ENCODE measurements at places on chromosomes 3 and 15.
A peak's percentile ranks its signal among the peaks of the same experiment; 100 is the strongest.

DNA sequence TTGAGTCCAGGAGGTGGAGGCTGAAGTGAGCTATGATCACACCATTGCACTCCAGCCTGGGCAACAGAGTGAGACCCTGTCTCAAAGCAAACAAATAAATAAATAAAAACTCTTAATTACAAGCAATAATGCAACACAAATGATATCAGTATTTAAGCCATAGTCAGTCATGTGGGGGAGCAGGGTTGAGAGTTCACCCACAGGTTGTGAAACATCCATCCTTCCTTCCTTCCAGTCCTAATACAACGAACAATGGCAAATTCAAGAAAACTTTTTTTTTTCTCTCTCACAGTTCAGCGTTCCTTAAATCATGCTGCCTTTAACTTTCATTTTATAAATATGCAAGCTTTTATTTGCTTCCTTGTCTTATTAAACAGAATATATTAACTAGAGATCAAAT lies 24.1 kb downstream of the ZNF592 start:
- no peak for DNase-seq

DNA sequence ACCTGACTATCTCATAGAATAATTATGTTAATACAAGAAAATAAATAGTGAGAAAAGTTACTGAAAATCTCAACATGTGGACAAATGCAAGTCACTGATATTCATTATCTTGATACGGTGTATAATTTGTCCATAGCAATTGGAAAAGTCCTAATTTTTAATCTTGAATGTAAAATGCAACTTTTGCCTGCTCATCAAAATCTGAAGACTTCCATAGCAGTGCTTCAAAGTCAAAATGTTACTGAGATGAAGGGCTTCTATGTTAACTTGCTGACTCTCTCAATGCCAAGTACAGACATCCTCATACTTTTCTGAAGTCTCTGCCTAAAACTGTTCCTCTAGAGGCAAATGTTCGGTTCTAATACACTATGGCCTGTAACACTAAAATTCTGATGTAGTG lies 1300.1 kb upstream of the EPHA6 start:
- DNase-seq = no peak

DNA sequence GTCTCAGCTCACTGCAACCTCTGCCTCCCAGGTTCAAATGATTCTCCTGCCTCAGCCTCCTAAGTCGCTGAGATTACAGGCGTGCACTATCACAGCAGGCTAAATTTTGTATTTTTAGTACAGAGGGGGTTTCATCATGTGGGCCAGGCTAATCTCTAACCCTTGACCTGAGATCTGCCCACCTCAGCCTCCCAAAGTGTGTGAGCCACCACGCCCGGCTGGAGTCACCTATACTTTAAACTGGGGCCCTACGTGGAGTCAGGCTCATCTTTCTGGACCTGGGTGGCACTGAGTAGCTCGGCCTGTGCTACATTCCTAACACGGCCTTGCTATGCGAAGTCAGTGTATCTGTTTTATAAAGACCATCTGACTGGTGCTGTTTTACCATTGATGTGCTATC lies 5.8 kb downstream of the GPR171 start:
- DNase-seq = no peak

DNA sequence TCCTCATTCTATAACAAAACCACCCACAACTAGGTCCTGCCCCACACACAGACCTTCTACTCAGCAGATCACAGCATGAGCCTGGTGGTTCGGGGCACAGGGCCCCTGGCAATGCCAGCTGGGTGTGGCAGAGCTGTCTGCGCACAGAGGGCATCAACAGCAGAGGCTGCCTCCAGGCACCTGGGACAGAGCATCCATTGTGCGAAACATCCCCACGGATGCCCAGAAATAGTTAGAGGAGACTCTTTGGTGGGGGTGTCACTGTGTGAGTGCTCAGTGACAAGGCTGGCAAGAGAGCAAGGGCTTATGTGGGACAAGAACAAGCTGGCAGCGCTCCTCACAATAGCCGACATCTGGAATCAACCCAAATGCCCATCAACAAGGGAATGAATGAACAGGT lies 487.4 kb upstream of the PROK2 start:
- DNase-seq = no peak

DNA sequence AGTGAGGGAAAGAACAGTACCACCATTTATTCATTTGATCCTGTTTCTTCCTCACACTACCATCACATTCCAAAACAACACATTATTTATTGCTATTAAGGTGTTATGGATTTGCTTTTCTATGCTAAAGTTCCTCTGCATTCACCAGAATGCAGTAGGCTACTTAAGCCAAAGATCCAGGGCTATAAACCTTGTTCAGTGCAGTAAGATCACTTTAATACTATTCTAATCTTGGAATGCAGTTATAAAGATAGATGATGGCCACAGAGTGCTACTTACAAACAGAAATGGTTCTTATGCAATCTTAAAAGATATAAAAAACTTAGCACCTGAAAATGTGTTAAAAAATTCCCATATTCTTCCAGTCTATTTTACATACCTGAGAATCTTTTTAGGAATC lies 107.5 kb upstream of the TSPAN3 start:
- DNase-seq = no peak

DNA sequence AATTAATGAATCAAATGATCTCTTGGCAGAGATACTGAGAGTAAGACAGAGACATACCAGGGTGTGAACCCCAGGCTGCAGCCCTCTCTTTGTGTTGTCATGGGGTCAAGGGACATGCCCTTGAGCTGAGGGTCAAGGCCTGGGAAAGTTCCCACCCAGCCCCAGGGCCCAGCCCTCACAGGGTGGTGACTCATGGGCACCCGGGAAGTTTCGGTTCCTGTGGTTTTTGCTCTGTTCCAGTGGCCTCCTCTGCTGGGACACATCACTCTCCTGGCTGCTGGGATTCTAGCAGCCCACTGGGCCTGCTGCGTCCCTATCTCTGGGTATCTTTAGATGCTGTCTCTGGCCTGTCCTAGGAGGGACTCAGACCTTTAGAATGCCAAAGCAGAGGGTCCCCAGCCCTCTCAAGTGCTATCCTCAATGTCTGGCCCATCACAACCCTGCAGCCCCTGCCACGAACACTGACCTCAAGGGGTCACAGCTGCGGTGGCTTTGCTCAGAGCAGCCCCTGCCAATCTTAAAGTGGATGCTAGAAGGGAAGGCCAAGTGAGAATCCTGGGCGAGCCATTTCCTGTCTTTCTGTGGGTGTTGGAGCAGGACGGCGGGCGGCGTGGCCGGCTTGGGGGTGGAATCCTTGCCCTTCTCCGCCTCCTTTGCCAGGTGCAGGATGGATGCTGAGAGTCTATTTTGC lies 148.4 kb upstream of the TLE3 start:
- DNase-seq = no peak

GRCh38 chr3:58041182-58041825 lies 33.1 kb downstream of the FLNB start:
- DNase-seq = no peak

- no peak for DNase-seq
These were observed 27.7 kb downstream of the PTX3 start for GRCh38 chr3:157464321-157464720.

GRCh38 chr15:29819979-29820378 lies 2.3 kb downstream of the TJP1 start:
- no peak for DNase-seq

GRCh38 chr15:37877851-37878741 lies 56.3 kb upstream of the TMCO5A start:
- DNase-seq = no peak

DNA sequence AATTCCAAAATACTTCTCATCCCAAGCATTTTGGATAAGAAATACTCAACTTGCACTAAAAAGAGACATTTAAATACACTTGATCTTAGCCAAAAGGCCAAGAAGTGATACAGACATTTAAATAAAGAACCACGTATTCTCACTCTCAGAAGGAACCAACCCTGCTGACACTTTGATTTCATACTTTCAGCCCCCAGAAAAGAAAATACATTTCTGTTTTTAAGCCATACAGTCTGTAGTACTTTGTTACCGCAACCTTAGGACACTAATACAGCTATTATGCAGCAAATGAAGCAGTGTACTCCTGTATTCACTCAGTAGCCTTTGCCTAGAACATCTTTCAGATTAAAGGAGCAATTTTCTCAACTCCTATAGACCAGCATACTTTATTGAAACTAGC lies 86.7 kb downstream of the TBC1D5 start:
- DNase-seq = no peak

DNA sequence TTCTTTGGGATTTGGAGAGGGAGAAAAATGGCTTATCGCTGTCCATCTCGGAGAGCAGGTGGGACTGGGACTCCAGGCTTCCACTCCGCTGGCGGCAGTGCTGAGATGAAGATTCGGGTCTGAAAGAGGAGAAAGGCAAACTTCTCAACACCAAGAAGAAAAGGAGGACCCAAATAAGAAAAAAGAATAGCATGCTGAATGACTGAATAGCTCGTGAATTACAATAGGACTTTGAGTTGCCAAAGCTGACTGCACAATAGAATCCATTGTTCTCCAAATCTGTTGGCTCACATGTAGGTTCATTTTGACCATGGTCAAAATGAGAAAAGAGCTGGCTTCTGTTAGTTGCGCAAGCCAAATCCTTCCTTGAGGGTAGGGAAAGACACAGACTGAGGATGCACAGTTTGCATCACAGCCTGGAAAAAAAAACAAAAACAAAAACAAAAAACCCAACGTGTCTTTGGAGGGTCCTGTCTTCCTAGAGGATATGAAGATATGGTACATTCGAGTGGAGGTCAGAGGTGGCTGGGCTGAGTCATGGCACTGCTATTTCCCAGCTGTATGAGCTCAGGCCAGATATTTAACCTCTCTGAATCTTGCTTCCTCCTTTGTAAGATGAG lies 59.3 kb upstream of the LMOD3 start:
- DNase-seq = no peak

- no peak for DNase-seq
These were observed 169.1 kb upstream of the TSPAN3 start for GRCh38 chr15:77239882-77240608.

DNA sequence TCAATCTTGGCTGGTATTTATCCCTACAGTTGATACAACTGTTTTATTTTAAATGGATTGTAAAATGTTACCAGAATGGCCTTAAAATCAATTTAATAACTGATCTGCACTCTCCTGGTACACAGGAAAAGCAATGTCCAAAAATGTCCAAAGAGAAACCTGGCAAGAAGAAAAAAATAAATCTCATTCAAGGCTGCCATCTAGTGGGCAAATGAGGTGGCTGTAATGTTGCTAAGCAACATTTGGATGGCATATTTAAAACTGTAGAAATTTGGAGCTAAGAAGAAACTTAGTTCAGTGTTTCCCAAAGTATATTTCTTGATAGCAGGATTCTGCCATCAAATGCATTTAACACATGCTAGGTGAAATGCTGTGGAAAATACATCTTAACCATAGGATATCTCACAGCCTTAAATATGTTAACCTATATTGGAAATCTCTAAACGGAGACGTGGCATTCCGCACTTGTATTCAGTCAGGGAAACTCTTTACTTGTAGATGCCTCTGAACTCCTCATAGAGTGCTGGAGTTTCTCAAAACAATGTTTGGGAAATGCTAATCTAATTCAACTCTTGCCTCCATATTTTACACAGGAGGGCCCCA lies 216.8 kb downstream of the ERC2 start:
- peak; percentile 6 for DNase-seq

GRCh38 chr3:8482960-8483665 lies 18.5 kb upstream of the LMCD1 start:
- no peak for DNase-seq

DNA sequence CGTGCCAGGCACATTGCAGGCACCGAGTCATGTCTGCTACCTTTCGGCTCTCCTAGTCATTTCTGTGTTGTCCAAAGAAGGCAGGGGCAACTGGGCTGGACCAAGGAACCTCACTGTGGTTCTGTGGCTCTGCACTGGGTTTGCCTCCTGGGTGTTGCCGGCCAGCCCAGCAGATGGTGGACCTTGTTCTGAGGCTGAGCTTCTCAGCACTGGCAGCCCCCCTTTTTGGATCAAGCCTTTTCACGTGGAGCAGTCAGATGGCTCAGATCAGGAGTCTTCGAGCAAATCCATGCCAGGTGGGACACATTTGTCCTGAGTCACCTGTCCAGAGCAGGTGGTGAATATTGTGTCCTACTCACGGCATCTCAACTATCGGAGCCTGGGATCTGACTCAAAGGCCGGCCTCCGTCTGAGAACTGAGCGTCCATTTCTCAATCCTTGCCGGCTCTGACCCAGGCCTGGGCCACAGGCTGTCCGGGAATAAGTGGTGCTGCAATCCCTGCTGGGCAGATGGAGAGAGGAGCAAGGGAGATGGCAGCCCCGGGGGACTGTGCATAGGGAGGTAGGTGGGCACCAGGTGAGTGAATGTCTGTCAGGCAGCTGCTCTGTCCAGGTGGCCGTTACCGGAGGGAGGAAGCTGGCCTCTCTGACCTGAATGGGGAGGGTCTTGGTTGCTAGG lies at the start of gene IL16:
IL16 (plus strand) TSS at position 304 of the 679 bp plus-strand sequence. CDS start 28,521 bp downstream, outside the sequence.
- no peak for DNase-seq

- DNase-seq = no peak
These were observed 22.8 kb downstream of the ATP2C1 start for GRCh38 chr3:130916507-130917167.

DNA sequence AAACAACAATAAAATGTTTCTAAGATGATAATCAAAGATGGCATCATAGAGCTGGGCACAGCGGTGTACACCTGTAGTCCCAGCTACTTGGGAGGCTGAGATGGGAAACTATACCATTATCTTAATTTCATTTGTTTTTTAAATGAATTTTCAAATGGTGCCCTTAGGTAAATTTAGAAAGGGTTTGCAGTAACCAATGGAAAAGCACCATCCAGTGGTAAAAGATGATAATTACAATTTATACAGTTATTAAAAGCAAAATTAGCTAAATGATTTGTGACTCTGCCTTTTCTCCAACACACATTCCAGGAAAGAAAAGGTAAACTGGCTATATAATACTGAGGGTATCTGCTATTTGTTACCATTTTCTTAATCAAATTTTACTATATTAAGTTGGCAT lies 14.4 kb upstream of the ANKRD28 start:
- DNase-seq = no peak

- no peak for DNase-seq
These were observed 4.9 kb upstream of the PAK6 start for GRCh38 chr15:40233727-40234577.

DNA sequence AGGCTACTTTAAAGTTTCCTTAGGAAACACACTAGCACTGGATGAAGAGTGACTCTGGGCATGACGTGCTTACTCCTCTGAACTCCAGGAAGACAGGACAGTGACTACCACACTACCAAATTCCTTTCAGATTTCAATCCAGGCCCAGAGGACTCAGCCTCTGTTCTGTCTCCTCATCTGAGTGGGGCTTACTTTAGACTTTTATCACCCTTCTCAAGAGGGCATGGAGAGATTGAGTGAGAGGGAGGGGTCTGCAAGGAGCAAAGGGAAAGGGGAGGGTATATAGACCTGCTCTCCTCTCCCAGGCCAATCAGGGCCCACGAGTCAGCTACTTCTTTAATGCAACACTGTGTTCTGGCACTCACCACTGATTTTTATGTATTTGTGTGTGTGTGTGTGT lies 29.4 kb upstream of the RSL24D1 start:
- DNase-seq = no peak

- DNase-seq = peak; percentile 4
These were observed 483 bp downstream of the MEX3B start for GRCh38 chr15:82045179-82045891.

- DNase-seq = no peak
These were observed 38.2 kb upstream of the PLCL2 start for GRCh38 chr3:16846373-16847080.
